Vagina (tissue), 2 donors: ENCODE measurements at places on chromosomes 1 and 21.

DNA sequence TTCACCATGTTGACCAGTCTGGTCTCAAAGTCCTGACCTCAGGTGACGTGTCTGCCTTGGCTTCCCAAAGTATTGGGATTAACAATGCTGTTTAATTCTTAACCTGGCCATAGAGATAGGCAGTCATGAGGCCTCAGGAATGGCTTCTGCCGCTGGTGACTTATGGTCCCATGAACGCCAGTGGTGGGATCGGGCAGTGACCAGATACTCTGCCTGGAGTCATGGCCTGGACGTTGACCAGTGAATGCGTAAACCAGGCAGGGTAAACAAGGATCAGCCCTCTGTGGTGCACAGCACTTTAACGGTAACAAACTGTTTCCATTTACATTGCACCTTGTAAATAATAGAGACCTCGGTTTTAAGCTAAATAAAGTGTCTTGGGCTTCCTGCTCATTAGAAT is 23.0 kb downstream of the MTARC1 start:
- DNase-seq = no peak

- peak; percentile 95 for DNase-seq
Measured at GRCh38 chr1:203273206-203273868, 32.0 kb upstream of the BTG2 start.

- DNase-seq = no peak
Measured at GRCh38 chr1:187942986-187943385, 1114.2 kb downstream of the PLA2G4A start.

GRCh38 chr1:152968248-152968647 is 2.2 kb upstream of the SPRR4 start:
- peak; percentile 37 for DNase-seq

DNA sequence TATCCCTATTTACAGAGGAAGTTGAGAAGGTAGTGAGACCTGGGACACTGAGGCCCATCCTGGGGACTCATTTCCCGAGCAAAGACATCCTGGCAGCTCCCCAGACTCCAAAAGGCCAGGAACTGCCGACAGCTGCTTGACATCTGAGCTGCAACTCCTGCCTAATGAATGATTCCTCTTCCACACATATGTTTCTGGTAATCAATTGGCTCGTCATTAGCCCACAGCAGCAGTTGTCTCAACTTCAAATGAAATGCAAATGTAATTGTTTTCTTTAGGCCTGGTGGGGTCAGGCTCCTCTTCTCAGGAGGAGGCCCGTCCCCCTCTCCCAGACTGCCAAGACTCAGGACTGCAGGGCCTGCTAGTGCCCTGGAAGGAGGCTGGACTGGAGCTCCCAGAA is 61.8 kb upstream of the DISP3 start:
- no peak for DNase-seq

GRCh38 chr1:216894494-216894893 is 171.3 kb upstream of the ESRRG start:
- DNase-seq = no peak
